Astrocyte of the cerebellum (primary cell): ENCODE measurements at places on chromosomes 13 and 19.

GRCh38 chr13:78736142-78736541 lies 77.2 kb upstream of the OBI1 start:
- no peak for DNase-seq

DNA sequence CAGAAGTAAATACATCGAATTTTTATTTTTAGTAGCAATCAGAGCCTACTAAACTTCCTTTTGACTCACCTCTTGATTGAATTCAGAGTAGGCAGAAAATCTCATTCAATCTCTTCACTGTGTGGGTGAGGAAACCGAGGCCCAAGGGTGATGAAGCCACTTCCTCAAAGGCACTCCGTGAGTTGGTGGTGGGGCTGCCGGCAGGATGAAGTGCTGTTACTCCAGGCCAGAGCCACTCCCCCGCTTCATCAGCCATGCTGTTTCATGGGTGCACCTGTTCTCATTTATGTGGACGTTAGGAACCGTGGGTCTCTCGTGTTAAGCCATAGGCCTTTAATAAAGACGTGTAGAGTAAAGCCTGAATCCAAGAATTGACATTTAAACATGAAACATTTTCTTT lies 13.2 kb downstream of the ING1 start:
- no peak for DNase-seq

DNA sequence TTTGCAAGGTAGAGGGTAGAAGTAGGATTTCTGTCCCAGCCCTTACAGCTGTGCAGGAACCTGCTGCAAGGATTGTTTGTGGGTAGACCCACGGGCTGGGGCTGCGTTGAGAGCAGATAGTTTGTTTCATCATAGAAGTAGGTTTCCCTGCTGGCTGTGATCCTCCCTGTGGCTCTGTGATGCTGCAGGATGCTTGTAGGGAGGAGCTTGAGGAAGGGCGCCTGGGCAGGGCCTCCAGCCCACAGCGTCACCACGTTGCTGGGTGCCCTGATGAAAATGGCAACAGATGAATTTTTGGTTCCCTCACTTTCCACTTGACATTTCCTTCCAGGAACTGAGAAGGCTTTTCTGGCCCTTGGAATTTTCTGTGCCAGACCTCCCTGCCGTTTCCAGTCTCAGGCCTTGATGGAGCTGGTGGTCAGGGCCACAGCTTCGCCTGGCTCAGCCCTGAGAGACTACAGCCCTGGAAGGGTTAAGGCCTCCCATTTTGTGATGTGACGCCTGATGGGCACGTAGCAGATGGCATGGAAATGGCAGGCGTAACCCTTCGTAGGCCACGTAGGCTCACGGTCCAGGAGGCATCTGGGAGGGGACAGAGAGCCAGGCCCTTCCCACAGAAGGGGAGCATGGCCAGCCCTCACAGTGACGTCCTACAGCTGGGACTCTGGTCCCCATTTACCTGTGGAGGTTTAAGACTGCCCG lies 42.2 kb downstream of the GATAD2A start:
- DNase-seq, result no peak

DNA sequence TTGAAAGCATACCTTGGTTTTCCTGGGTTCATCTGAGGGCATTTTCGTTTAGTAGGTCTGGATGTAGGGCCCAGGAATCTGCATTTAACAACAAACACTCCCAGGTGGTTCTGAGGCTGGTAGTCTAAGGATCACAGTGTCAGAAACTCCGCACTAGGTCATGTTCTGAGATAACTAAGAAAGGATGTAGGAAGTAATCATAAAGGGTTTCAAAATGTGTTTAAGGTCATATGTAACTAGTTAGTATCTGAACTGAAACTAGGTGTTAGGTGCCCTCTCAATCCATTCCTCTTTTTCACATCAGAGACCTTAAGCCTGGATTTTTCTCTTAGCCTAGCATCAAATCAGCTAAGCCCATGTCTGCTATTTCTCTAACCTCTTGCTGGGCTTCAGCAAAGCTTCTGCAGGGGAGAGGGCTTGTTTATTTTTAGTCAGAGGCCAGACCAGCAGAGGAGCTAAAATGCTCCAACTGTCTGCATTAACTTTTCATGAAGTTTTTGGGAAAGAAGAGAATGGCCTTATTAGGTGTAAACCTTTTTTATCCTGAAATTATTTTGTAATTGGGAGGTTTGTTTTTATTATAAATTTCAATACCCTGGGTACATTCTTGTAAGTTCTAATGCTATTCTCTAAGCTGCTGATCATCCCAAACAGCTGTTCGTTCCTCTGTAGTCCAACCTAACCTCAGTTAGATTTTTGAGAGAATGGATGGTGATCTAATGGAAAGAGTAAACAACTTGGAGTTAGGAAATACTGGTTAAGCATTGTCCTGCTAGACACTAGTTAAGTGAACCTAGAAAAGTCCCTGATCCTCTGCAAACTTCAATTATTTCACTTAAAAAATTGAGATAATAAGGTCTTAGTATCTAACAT lies 262.8 kb upstream of the RFC3 start:
- DNase-seq, result no peak

DNA sequence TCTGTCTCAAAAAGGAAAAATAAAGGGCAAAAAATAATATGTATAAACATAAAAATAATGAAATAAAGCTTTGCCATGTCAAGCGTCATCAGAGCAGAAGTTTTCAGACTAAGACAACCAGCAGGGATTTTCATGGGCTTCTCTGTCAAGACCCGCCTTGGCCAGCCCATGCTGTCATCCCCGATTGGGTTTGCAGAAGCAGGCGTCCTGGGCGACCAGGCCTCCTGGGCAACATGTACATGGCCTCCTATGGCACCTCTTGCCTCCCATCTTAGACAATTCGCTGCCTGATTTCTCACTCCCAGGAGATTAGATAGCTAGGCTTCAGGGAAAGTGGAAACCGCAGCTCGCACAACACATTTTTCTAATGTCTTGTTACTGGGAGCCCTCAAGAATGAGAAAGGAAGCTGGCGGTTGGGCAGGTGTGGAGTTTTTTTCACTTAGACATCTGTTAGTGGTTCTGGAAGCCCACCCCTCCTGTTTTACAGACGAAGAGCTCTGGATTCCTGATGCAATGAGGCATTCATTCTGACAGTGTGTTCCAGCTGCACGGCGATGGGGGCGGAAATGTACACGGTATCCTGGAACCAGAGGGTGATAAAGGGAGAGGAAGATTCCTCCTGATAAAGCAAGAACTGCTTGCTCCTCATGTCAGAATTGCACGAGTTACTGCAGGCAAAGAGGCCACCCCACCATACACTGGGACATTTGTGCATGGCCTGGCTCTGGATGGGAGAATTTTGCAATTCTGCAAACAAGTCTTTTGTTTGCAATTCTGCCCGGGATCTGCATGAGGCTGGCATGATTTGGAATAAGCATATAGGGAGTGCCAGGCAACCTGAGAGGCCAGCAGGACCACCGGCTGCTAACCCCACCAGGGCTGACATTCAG lies 47.4 kb upstream of the KATNAL1 start:
- DNase-seq, result no peak

- no peak for DNase-seq
These were observed 9.7 kb downstream of the INAFM1 start for GRCh38 chr19:47284324-47284899.

DNA sequence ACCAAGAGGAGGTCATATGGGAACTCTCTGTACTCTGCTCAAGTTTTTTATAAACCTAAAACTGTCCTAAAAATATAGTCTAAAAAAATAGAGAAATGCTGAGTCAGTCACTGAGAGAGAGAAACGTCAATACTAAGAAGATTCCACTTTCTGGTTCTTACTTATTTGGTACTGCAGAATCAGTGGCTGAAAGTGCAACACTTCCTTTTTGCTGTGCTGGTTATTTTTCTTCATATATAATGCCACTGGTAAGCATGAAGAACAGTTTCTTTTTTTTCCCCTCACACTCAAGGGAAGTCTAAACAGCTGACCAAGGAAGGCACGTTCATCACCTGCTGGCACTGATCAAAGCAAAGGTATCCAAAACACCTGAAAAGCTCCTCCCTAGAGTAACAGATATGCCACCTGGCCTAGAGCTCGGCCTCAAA lies 44.3 kb upstream of the N4BP2L1 start:
- no peak for DNase-seq

- no peak for DNase-seq
These were observed at the start of gene LILRB4 for GRCh38 chr19:54662730-54663129. LILRB4 (plus strand) TSS chr19:54662985; CDS start chr19:54663034, 49 bp downstream.

DNA sequence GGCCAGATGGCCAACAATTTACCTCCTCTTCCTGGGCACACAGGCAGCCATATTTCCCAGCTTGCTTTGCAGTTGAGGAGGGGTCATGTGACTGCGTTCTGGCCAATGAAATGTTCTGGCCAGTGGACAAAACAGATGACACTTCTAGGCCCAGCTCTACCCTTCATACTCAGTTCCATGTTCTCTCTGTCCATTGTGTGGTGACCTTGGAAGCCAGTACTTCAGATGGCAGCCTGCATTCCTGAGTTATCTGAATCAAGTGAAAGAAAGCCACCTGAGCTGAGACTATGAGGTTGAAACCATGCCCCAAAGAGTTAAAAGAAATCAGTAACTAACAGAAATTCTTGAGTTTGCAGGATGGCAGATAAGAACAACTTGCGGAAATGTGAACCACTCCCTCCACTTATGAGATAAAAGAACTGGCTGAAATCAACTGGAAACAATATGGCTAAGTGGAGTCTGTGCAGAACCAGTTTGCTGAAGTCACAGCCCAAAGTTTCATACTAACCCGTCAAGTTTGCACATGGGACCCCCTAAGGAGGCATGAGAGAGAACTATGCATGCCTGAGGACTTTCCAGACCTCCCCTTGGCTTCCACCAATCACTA lies 8.1 kb downstream of the FAM187B start:
- DNase-seq, result no peak

- no peak for DNase-seq
These were observed 693 bp downstream of the RFXAP start for GRCh38 chr13:36819739-36820090.

DNA sequence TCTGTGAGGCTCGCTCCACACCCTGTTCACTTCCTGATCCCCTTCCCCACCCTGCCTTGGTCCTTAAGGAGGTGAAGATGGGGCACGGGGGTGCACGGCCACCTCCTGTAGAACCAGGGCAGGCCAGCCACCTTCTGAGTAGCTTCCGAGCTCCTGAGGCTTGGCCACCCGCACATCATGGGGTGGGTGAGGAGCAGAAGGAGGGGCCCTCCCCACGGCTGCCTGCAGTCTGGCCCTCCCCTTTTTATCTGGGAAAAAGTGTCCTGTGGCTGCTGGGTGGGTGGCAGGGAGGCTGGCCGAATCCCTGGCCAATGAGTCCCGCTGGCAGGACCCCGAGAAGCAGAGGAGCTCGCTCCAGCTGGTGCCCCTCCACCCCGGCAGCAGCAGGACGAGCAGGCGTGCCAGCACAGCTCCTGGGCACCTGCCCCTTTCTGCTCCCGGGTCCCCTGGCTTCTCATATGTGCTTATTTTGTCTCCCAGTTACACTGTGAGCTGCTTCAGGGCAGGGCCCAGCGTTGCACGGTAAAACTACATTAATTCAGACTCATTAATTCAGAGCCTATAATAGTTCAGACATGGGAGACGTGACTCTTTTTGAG lies 135.0 kb downstream of the KDM4B start:
- DNase-seq, result no peak

GRCh38 chr13:31149604-31150003 lies 12.1 kb downstream of the HSPH1 start:
- DNase-seq, result no peak

DNA sequence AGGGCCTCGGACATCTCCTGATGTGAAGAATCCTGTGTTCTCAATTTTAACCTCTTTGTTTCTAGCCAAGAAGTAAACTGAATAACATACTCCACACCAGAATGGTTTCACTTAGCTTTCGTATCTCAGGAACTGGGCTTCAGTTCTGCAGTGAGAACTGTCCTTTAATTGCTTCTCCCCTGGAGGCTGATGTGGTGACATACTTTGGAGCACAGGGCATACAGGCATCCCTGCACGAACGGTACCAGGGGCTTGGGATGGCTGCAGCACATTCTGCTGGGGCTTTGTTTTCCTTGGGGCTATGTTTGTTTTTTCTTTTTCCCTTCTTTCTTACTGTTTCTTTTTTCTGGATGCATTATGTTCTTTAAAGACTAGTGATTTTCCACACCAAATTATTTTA lies 230.5 kb downstream of the TM9SF2 start:
- DNase-seq, result no peak

DNA sequence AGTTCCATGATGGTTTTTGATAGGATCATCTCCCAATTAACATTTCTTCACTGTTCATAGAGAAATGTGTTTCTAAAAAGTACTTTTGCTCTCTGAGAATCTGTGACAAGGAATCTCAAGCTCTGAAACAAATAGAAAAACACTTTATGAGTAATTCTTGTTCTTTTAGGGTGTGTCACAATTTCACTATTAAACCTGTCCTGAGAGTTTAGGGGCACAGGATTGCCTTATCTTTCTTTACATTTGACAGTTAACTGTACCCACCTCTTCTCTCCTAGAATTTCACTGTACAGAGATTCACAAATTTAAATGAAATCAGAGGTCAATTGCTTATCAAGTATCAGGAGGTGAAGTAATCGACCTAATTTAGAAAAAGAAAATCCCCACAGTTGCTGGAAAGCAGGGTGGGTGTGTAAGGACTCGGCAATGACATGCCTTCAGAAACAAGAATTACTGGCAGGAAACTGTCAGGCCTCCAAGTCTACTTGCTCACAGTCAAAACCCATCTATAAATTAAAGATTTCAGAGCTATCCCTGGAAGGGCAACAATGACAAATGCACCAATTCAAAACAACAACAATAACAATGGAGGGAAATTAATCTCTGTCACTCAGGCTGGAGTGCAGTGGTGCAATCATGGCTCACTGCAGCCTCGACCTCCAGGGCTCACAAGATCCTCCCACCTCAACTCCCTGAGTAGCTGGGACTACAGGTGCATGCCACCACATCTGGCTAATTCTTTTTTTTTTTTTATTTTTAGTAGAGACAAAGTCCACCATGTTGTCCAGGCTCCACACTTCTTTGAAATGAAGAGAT lies 250.2 kb downstream of the ABCC4 start:
- no peak for DNase-seq

- no peak for DNase-seq
These were observed 26.3 kb downstream of the BCAT2 start for GRCh38 chr19:48784527-48784926.
